ENCODE measurements at places on chromosomes 16 and 17. TPM values are rescaled to one million over a fixed set of nuclear protein-coding genes. Genes with fewer than 3 reads are reported as not detected.

Gene CDC6
- 172 TPM for total RNA-seq

Gene CCL1
- total RNA-seq = 3.5 TPM

Gene C17orf78
- total RNA-seq = not detected

Gene XAF1
- 53.7 TPM for total RNA-seq

Gene CPHXL2
- not detected for total RNA-seq

Gene SULT1A3
- 19.1 TPM for total RNA-seq

Gene TMEM238L
- not detected for total RNA-seq

Gene PRSS27
- total RNA-seq = 1.1 TPM

Gene SCNN1G
- not detected for total RNA-seq

Gene TUBD1
- 10.6 TPM for total RNA-seq

Gene ITGAL
- 648 TPM for total RNA-seq

Gene WNK4
- total RNA-seq = 0.10 TPM

Gene STAC2
- 0.12 TPM for total RNA-seq

Gene TP53TG3C
- not detected for total RNA-seq

Gene MYH11
- total RNA-seq = not detected

Gene SLC5A2
- total RNA-seq = not detected

Gene FOXL1
- total RNA-seq = not detected

All from natural killer cell treated with Interleukin-12 subunit alpha and Interleukin-12 subunit beta and Interleukin-15 and Interleukin-18, amount 100 ng/mL, for 72 hours (primary cell).